DMS 273 treated with DMSO at 0.1 percent for 48 hours (cell line): ENCODE measurements at places on chromosomes 4 and X.

- DNase-seq, result no peak
These were observed 346.6 kb downstream of the OPHN1 start for GRCh38 chrX:68086709-68087108.

DNA sequence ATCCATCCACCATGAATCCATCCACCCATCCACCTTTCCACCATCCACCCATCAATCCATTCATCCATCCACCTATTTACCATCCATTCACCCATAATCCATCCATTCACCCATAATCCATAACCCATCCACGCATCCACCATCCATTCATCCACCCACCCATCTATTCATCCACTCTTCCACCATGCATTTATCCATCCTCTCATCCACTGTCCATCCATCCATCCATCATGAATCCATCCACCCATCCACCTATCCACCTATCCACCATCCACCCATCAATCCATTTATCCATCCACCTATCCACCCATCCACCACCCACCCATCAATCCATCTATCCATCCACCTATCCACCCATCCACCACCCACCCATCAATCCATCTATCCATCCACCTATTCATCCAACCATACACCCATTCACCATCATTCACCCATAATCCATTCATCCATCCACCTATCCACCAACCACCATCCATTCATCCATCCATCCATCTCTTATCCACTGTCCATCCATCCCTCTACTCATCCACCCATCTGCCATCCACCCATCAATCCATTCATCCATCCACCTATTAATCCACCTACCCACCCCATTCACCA is 179.7 kb upstream of the PSAPL1 start:
- DNase-seq, result no peak

- DNase-seq, result no peak
These were observed 41.8 kb downstream of the QDPR start for GRCh38 chr4:17469931-17470674.

DNA sequence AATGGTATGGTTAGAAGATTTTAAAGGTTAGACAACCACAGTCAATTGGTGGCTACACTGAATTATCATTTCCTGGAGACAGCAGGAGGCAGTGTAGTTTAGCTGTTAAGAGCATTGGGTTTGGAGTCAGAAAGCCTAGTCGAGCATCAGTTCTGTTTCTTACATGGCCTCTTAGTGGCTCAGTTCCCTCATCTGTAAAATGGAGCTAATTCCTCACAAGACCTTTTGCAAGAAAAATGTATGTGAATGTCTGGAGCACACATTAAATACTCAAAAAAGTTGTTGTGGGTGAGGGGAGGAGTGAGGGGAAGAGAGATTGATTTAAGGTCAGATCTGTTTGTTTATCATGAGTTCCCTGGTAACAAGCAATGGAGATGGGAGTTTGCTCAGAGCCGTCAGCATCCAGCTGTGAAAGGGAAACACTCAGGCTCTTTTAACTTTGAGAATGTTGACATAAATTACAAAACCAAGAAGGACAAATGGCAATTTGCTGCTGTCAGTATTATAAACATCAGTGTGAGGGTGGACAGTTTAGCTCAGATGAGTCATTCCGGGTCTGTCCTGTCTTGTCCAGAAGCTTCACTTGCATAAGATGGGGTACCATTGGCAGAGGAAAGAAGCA is 98.2 kb upstream of the PGRMC2 start:
- no peak for DNase-seq

- DNase-seq, result no peak
These were observed 50.9 kb downstream of the USP26 start for GRCh38 chrX:133045986-133046385.
